Ammon's horn (tissue), 1 donor: ENCODE measurements at places on chromosomes 1 and 21.
A peak's percentile ranks its signal among the peaks of the same experiment; 100 is the strongest.

- no peak for DNase-seq
These were observed 2.5 kb downstream of the ADCY10 start for GRCh38 chr1:167911413-167911812.

DNA sequence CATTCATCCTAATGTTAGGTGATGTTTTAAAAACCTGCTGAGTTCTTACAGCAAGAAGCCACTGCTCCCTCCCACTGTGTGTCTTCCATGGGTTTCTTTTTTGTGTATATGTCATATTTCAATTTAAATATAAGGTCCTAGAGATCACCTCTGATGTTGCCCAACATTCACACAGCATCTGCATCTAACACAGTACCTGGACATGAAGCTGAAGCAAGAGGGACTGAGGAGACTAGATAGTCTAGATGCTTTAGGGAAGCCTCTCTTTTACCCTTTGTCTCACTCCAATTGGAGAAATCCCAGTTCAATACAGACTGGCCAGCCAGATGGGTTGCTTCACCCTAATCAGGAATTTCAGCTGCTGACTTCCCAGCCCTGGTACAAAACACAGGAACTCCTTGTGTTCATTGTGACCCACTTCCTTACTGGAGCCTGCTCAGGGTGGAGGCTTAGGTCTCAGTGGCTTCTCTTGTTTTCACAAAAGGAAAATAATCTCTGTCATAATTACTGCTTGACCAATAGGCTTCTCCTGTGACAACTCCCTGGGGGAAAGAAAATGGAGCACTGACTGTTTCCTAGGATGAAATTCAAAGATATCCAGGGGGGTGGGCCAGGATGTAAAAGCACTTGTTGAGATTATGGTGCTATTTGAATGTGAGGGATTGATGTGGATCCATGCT lies 17.3 kb downstream of the BTG2 start:
- no peak for DNase-seq

- DNase-seq, result no peak
These were observed 20.7 kb downstream of the LGR6 start for GRCh38 chr1:202214089-202214843.

GRCh38 chr1:82706741-82707140 lies 906.0 kb downstream of the ADGRL2 start:
- no peak for DNase-seq

DNA sequence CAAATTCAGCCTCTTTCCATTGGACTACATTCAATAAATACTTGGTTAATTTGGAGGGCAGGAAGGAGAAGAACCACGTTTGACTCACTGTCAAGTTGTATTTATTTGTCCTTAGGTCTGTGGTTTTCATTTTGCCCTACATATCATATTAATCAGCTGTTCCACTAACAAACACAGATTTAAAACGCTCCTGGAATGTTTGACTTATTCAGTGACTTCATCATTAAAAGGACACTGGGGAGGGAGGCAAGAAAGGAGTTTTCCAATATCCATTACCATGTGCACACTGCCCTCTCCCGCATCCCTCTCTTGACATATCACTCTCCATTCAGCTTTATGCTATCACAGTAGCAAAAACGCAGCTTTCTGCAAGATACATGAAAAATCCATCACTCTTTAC lies 98.2 kb upstream of the C1orf87 start:
- DNase-seq, result no peak

DNA sequence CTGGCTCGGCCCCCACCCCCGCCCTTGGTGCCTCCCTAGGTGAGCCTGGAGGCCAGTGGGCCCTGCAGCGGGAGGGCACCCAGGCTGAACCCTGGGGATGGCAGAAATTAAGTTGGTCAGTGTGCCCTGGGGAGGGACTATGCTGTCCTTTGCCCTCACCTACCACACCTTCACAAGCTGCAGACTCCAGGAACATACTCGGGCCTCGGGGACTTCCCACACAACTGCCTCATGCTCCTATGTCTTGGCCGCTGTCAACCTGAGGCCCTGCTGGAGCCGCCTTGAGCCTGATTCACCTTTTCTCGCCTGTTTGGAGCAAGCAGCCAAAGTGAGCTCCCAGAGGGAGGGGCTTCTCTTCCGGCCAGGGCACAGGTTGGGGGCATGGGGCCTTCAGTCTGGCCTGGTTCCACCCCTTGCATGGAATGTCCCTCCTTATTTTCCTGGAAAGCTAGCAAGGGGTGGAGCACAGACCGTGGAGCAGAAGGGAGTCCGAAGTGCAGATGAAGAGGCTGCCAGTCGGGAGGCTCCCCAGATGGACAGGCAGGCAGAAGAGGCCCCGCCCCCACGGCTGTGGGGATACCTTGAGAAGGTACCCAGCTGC lies 24.7 kb downstream of the KNCN start:
- no peak for DNase-seq

GRCh38 chr1:33874636-33875035 lies 10.8 kb downstream of the HMGB4 start:
- DNase-seq, result peak; percentile 19

DNA sequence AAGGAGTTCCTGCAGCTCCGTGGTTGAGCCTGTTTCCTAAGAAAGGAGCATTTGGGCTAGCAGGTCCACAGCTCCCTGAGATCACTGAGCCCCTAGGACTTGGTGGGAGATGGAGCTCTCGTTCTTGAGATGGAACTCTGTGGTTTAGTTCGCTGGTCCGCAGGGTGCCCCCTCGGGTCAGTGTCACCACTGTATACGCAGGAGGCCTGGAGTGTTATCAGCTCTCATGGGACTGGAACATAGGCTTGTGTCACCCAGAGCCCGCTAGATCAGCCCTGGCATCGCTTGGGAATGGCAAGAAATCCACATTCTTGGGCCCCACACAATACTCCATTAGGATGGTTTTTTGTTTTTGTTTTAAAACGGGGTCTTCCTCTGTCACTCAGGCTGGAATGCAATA lies 3.6 kb downstream of the SNAP47 start:
- DNase-seq, result no peak

- DNase-seq, result no peak
These were observed 6.7 kb upstream of the EPHA8 start for GRCh38 chr1:22556391-22557104.
